ENCODE measurements at places on chromosomes 7 and 10.

DNA sequence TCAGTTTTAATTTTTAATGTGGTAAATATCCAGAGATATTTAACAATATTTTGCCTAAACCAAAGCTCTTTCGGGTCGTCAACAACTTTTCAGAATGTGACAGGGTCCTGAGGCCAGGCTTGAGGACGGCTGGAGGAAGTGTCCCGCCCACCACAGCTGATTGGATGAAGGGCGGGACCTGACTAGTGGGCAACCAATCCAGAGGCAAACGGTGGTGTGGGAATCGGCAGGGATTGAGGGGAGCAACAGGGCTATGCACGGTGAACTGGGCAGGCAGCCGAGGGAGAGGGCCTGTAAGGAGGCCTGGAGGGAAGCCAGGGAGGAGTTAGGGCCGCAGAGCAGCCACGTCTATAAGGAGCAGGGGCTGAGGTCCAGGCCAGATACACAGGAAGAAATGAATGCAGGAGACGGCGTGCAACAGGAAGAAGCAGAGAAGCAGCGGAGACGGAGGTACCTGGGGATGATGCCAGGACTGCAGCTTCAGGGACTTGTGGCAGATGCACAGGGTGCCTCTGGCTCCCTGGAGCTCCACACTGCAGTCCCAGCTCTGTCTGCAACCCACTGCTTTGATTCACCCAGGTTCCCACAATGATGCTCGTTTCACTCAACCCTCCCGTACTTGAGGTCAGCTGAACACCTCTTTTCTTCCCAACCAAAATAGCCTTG, 46.1 kb upstream of the ZMIZ1 start:
- peak; percentile 30 for DNase-seq
- H3K27ac ChIP-seq, result no peak overlapping the region
- no peaks in the 10 kb centered on the region for H3K36me3 ChIP-seq
- H3K4me3 ChIP-seq, result no peak overlapping the region
- no peaks in the 10 kb centered on the region for H3K27me3 ChIP-seq

DNA sequence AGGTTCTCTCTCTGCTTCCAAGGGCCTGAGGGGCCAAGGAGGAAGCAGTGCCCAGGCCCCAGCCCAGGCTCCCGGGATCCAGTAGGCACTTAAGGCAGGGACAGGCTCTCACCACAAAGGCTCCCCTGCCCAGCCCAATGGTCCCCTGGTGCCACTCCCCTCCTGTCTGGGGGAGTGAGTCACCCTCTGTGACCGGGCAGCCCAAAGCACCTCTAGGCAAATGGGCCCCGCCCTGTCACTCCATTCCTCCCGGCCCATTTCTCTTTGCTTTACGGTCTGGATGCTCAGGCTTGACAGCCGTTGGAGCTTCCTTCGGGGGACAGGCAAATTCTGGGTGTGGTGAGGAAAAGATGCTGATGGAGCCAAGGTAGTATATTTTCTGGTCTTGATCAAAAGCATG, at the start of gene CALHM3:
Gene CALHM3, minus strand, starts transcription at position 106 of the 400 bp plus-strand sequence. CDS start 208 bp downstream, outside the sequence.
- no peaks in the 10 kb centered on the region for H3K4me1 ChIP-seq
- no peaks in the 10 kb centered on the region for H3K36me3 ChIP-seq
- no peak for DNase-seq
- H3K4me3 ChIP-seq, result no peak within 1 kb of the TSS
- H3K27me3 ChIP-seq, result no peaks in the 10 kb centered on the region

DNA sequence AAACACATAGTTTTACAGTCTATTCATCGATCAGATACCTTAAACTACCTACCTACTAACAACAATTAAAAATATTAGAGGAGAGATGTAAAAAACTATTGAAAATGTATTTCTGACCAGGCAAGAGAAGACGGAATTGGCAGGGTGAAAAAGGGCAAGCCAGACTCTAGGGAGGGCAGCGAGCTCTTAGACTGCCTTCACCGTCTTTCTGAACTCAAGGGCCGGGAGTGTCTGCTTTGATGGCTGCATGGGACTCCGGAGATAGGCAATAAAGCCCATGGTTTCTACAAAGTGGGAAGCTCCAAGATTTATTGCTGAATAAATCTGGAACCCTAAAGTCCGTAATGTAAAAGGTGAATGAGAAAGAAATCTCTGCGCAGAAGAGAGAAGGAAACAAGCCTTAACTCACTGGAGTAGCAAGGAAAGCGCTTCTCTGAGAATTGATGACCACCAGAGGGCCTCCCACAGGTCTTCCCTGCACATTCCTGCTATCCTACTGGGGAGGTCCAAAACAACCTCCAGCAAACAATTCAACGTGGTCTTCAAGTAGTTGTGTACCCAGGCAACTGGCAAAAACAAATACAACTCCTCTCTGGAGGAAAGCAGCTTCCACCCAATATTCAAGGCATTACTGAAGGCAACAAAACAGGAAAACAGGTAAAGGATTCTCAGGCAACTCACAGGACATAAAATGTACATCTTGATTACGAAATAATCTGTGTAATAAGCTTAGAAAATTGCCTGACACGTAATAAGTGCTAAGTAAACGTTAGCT, 181.3 kb downstream of the SDK1 start:
- H3K4me3 ChIP-seq, result no peak overlapping the region
- peak; percentile 71 for DNase-seq
- H3K27ac ChIP-seq, result no peak overlapping the region

DNA sequence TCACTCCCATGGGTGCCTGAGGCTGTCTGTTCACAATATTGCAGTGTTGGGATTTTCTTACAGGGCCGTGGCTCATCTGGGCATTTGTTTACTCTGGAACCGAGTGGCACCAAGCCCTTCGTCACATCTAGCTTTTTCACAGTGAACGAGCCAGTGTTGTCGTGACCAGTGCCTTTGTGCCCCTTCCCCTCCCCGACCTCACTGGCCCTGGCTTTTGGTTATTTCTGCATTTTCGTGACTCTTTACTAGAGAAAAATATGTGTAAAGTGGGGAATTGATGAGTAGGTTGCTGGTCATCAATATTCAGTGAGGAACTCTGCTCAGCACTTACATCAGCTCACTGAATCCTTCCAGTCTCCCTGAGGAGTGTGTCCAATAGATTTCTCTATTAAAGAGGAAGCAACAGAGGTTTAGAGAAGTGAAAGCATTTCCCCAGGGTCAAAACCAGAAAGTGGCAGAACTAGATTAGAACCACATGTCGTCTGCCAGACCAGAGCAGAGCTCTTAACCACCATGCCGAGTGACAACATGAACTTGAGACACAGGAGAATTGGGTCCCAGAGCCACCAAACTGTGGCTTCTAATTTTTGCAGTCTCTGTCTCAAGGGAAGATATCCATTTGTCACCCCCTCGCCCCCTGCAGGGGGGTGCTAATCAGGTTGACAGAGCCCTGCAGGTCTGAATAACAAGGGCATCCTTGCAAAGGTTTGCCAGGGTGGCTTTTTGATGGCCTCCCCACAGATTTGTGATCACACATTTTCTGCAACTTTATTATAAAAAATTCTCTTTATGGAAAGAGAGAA, 125.3 kb downstream of the CHN2 start:
- no peak overlapping the region for H3K4me3 ChIP-seq
- H3K36me3 ChIP-seq, result no peaks in the 10 kb centered on the region

DNA sequence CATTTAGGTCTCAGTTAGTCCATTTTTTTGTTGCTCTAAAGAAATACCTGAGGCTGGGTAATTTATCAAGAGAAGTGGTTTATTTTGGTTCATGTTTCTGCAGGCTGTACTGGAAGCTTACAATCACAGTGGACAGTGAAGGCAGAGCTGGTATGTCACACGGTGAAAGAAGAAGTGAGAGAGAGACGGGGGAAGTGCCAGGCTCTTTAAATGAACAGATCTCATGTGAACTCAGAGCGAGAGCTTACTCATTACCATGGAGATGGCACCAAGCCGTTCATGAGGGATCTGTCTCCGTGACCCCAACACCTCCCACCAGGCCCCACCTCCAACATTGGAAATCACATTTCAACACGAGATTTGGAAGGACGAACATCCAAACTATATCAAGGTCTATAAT, 18.9 kb upstream of the PNLIPRP3 start:
- no peak overlapping the region for H3K27ac ChIP-seq
- H3K27me3 ChIP-seq, result peaks cover 79% of the 10 kb centered on the region
- no peak overlapping the region for H3K4me3 ChIP-seq
- no peaks in the 10 kb centered on the region for H3K36me3 ChIP-seq
- H3K4me1 ChIP-seq, result no peaks in the 10 kb centered on the region
- DNase-seq, result no peak

DNA sequence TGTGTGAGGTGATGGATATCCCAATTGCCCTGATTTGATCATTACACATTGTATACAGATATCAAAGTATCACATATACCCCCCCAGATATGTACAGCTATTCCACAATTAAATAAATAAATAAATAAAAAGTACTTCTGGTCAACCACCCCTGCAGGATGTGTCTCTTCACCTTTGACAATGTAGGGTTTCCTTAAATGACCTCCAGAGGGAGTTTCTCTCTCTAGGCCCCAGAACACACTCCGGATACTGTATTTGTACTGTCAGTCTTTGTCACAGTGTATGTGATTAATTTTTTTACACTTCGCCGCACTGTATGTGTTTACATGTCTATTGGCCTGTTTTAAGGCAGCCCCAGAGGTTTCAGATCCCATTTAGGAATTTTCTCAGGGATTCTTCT, 123.6 kb downstream of the ADCYAP1R1 start:
- no peaks in the 10 kb centered on the region for H3K36me3 ChIP-seq
- no peaks in the 10 kb centered on the region for H3K4me1 ChIP-seq
- no peaks in the 10 kb centered on the region for H3K27me3 ChIP-seq
- no peak overlapping the region for H3K27ac ChIP-seq

DNA sequence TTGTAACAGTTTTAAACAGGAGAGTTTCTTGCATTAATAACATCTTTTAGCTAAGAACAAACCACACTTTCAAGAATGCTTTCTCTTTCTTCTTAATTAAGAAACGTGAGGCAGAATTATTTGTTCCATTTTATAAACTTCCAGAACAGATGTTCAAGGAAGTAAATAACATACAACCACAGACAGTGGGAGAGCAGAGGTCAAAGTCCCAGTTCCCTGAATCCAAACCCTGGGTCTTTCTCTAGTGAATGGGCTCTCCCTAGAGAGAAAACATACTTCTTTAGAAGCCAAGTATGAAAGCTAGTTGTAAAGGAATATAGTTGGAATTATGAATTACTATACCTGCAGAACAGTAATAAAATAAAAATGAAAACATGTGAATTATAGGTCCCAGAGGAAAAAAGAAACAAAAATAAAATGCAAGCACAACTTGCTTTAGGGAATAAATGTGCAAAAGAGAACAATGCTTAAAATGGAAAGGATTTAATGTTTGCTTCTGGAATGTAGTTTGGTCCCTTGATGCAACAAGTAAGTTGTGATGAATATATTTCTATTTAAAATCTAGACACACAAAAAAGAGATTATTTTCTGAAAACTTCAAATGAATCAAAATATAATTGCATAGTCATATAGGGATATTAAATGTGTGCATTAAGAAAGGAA, 6.0 kb downstream of the OR6B1 start:
- H3K36me3 ChIP-seq, result no peaks in the 10 kb centered on the region
- DNase-seq, result no peak
- peaks cover 4% of the 10 kb centered on the region for H3K27me3 ChIP-seq
- H3K27ac ChIP-seq, result no peak overlapping the region

Measured in A673 (cell line).